Endothelial cell (in vitro differentiated cells): ENCODE measurements at places on chromosomes 3 and 15. TPM values are rescaled to one million over a fixed set of nuclear protein-coding genes. Genes with fewer than 3 reads are reported as not detected.

MYO5C gene
- 22.9 TPM for total RNA-seq

ADAMTS17 gene
- total RNA-seq: 4.8 TPM

PAK6 gene
- 0.31 TPM for total RNA-seq

MRPS22 gene
- 38.1 TPM for total RNA-seq

NR1D2 gene
- 17.2 TPM for total RNA-seq

CORO2B gene
- 71.7 TPM for total RNA-seq

NOX5 gene
- not detected for total RNA-seq

AADACL2 gene
- total RNA-seq: not detected

CPB1 gene
- total RNA-seq: 37.2 TPM

MUC20 gene
- 0.21 TPM for total RNA-seq

SLC28A1 gene
- not detected for total RNA-seq

ADGRG7 gene
- total RNA-seq: not detected

NCKIPSD gene
- 34.1 TPM for total RNA-seq

SNX1 gene
- 128 TPM for total RNA-seq

SLC38A3 gene
- 0.56 TPM for total RNA-seq

LRRC57 gene
- 32.7 TPM for total RNA-seq

CX3CR1 gene
- 4.2 TPM for total RNA-seq

GHSR gene
- total RNA-seq: not detected

PLSCR5 gene
- not detected for total RNA-seq

CD86 gene
- total RNA-seq: not detected

GPR62 gene
- total RNA-seq: not detected
